CD4-positive, alpha-beta memory T cell (primary cell): ENCODE measurements at places on chromosomes 16 and 17. TPM values are rescaled to one million over a fixed set of nuclear protein-coding genes. Genes with fewer than 3 reads are reported as not detected.

ACE gene
- polyA plus RNA-seq: 1.8 TPM

SYNGR3 gene
- 2.2 TPM for polyA plus RNA-seq

KCNAB3 gene
- not detected for polyA plus RNA-seq

CDT1 gene
- 0.19 TPM for polyA plus RNA-seq

ALOX15 gene
- not detected for polyA plus RNA-seq

SECTM1 gene
- 2.2 TPM for polyA plus RNA-seq

SLC13A2 gene
- polyA plus RNA-seq: not detected

HP gene
- not detected for polyA plus RNA-seq

TNFRSF13B gene
- polyA plus RNA-seq: 0.78 TPM

CD300H gene
- not detected for polyA plus RNA-seq

KCNJ18 gene
- not detected for polyA plus RNA-seq

FA2H gene
- 0.21 TPM for polyA plus RNA-seq

SDK2 gene
- 0.49 TPM for polyA plus RNA-seq

ABCA3 gene
- 4.5 TPM for polyA plus RNA-seq

SPAG7 gene
- polyA plus RNA-seq: 133 TPM

SLC2A4 gene
- not detected for polyA plus RNA-seq

KRT39 gene
- not detected for polyA plus RNA-seq

BRIP1 gene
- 0.31 TPM for polyA plus RNA-seq

KRT12 gene
- not detected for polyA plus RNA-seq

YBX2 gene
- polyA plus RNA-seq: not detected

DOK4 gene
- polyA plus RNA-seq: 2.7 TPM

TAT gene
- polyA plus RNA-seq: not detected

SLFN11 gene
- 6.6 TPM for polyA plus RNA-seq

TBC1D26 gene
- not detected for polyA plus RNA-seq

ABCC11 gene
- polyA plus RNA-seq: 0.09 TPM

OGFOD1 gene
- polyA plus RNA-seq: 115 TPM

SLC38A8 gene
- not detected for polyA plus RNA-seq

ATP1B2 gene
- polyA plus RNA-seq: not detected

KIF2B gene
- not detected for polyA plus RNA-seq

PRR14 gene
- 8.7 TPM for polyA plus RNA-seq

TP53TG3F gene
- not detected for polyA plus RNA-seq

RAMP2 gene
- polyA plus RNA-seq: not detected

RNF112 gene
- polyA plus RNA-seq: not detected

TERB1 gene
- not detected for polyA plus RNA-seq

ODF4 gene
- polyA plus RNA-seq: not detected

DCTPP1 gene
- 87.0 TPM for polyA plus RNA-seq

SMIM22 gene
- polyA plus RNA-seq: not detected

MT1M gene
- not detected for polyA plus RNA-seq

CCDC200 gene
- polyA plus RNA-seq: 0.70 TPM

FAM222B gene
- 7.9 TPM for polyA plus RNA-seq

BOLA2B gene
- polyA plus RNA-seq: 169 TPM

CRLF3 gene
- 121 TPM for polyA plus RNA-seq

CCL8 gene
- polyA plus RNA-seq: not detected

LITAFD gene
- not detected for polyA plus RNA-seq

RHBDL3 gene
- polyA plus RNA-seq: not detected

TTYH2 gene
- polyA plus RNA-seq: 7.9 TPM

CTF1 gene
- not detected for polyA plus RNA-seq

C1QBP gene
- 411 TPM for polyA plus RNA-seq

STAT5B gene
- polyA plus RNA-seq: 91.3 TPM

NUBP1 gene
- 34.3 TPM for polyA plus RNA-seq

EXOC3L1 gene
- polyA plus RNA-seq: not detected

CCDC40 gene
- not detected for polyA plus RNA-seq

KRTAP16-1 gene
- not detected for polyA plus RNA-seq

OR4D2 gene
- not detected for polyA plus RNA-seq

MMP25 gene
- polyA plus RNA-seq: 0.52 TPM

MYH1 gene
- polyA plus RNA-seq: not detected

NAE1 gene
- polyA plus RNA-seq: 101 TPM
